Spinal cord (tissue), 10 donors: ENCODE measurements at places on chromosomes 6 and 20.

GRCh38 chr6:159790956-159791598 lies 810 bp downstream of the MRPL18 start:
- DNase-seq: no peak

DNA sequence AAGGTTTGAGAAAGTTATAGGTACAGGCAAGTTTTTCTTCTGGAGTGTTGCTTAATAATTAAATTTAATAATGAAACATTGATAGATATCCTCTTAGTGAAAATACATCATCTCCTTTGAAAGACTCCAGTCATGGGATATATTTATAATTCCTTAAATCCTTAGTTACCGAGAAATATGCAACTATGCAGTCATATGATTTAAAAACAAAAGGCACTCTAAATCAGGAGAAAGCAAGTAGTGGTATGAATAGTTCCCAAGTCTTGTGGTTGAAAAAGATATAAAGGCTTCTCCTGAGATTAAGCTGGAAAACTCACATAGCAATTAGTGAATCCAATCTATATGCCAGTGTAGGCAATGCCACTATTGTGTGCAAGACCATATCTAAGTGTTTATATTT lies 475.4 kb downstream of the EYS start:
- no peak for DNase-seq

DNA sequence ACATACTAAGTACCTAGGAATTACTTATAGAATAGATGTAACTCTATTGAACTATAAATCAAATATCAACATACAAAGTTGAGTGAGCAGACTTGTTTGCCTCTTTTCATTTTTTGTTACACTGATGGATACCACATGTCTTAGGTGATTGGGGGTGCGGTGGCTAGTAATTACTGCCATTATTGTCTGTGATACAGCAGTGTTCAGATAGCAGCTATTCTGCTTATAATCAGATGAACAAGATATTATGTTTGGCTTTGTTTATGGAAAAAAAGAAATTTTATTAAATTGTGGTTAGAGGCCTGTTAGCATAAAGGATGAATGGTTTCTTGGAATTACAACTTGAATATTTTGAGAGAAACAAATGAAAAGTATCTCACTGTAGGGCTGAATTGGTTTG lies 55.9 kb downstream of the KCNQ5 start:
- DNase-seq: no peak

GRCh38 chr20:64079273-64080012 lies at the start of gene RGS19:
Gene RGS19, minus strand, starts transcription at chr20:64079518. Its CDS starts 2,632 bp downstream, at chr20:64076886.
- no peak for DNase-seq

- no peak for DNase-seq
Observed at GRCh38 chr6:116450185-116450710, 10.9 kb upstream of the CALHM6 start.

GRCh38 chr20:49160057-49160929 lies 27.8 kb downstream of the STAU1 start:
- no peak for DNase-seq

DNA sequence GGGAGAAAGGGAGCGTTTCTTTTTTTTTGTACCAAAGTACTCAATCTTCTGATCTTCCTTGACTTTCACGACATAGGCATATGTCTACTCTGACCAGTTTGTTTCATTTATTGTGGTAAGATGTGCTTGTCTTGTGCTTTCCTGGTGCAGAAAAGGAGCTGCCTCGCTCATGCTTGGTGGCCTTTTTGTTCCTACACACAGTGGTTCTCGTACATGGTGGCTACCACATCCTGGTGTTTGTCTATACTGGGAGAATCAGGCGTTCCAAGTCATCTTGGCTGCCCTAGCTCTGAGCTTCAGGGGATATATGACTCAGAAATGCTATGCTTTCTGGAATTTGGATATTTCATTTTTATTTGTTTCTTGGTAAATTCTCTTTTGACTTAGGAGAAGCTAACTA lies 31.8 kb downstream of the MYB start:
- DNase-seq: no peak

- peak; percentile 37 for DNase-seq
Observed at GRCh38 chr6:157954150-157955117, 27.2 kb upstream of the SYNJ2 start.
